ENCODE measurements at places on chromosomes 4 and X.
A peak's percentile ranks its signal among the peaks of the same experiment; 100 is the strongest.

- no peaks in the 10 kb centered on the region for H3K27me3 ChIP-seq
- H3K36me3 ChIP-seq, result no peaks in the 10 kb centered on the region
- DNase-seq, result peak; percentile 14
- no peak overlapping the region for H3K27ac ChIP-seq
These were observed 2.0 kb upstream of the ATRX start for GRCh38 chrX:77788050-77788449.

GRCh38 chrX:46770817-46771163 is 11.9 kb upstream of the SLC9A7 start:
- H3K4me3 ChIP-seq, result no peak overlapping the region
- no peaks in the 10 kb centered on the region for H3K36me3 ChIP-seq
- H3K27ac ChIP-seq, result no peak overlapping the region
- H3K27me3 ChIP-seq, result no peaks in the 10 kb centered on the region
- DNase-seq, result no peak

DNA sequence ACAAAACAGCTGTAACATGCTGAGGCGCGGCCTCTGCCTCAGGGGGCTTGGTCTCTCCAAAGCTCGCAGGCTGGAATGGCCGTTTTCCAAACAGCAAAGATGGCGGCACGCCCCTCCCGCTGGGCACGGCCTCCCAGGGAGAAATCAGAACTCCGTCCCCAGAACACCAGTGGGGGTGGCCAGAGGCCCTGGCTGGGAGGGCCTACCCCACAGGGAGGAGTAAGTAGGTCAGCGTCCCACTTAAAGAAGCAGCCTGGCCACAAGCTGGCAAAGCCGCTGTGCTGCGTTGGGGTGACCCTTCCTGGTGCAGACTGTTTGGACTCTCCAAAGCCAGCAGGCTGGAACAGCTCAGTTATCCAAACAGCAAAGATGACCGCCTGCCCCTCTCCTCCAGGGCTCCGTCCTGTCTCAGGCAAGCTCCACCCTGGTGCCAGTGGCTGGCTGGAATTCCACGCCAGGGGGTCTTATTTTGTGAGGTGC is 862.8 kb downstream of the TRIML1 start:
- peak overlapping the region; percentile 43 for H3K4me3 ChIP-seq
- H3K27me3 ChIP-seq, result no peaks in the 10 kb centered on the region
- H3K4me1 ChIP-seq, result no peaks in the 10 kb centered on the region
- peak; percentile 28 for DNase-seq

DNA sequence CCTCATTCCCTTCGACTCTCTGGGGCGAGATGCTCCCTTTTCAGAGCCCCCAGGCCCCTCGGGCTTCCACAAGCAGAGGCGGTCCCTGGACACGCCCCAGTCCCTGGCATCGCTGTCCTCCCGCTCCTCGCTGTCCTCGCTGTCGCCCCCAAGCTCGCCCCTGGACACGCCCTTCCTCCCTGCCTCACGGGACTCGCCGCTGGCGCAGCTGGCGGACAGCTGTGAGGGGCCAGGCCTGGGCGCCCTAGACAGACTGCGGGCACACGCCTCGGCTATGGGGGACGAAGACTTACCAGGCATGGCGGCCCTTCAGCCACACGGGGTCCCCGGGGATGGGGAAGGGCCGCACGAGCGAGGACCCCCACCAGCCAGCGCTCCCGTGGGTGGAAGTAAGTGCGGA is 39.5 kb upstream of the CLCN4 start:
- no peak for DNase-seq
- H3K4me3 ChIP-seq, result no peak overlapping the region
- no peak overlapping the region for H3K27ac ChIP-seq
- no peaks in the 10 kb centered on the region for H3K27me3 ChIP-seq
- H3K36me3 ChIP-seq, result no peaks in the 10 kb centered on the region

GRCh38 chrX:17824980-17825379 is 36.1 kb downstream of the RAI2 start:
- no peaks in the 10 kb centered on the region for H3K27me3 ChIP-seq
- DNase-seq, result no peak
- H3K27ac ChIP-seq, result no peak overlapping the region
- H3K36me3 ChIP-seq, result no peaks in the 10 kb centered on the region

GRCh38 chrX:3550160-3550751 is 163.2 kb downstream of the PRKX start:
- H3K27me3 ChIP-seq, result no peaks in the 10 kb centered on the region
- DNase-seq, result no peak
- no peak overlapping the region for H3K27ac ChIP-seq

DNA sequence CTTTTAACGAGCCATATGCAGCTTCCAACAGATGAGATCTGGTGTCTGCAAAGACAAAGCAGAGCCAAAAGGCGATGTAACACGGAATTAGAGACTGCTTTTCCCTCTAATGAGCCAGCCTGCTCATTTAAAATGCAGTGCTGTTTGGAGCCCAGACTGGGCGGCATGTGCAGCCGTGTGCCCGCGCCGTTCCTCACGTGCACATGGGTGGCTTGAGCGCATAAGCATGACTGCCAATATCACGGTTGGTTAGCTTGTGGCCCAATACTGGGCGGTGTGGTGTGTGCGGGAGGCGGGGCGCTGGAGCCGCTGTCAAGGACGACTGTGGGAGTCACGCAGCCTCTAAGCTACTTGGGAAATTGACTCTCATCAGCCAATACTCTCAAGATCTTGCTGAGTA is 87.0 kb upstream of the SCOC start:
- no peak overlapping the region for H3K4me3 ChIP-seq
- no peaks in the 10 kb centered on the region for H3K27me3 ChIP-seq
- H3K27ac ChIP-seq, result no peak overlapping the region
- DNase-seq, result peak; percentile 86
- H3K4me1 ChIP-seq, result no peaks in the 10 kb centered on the region

DNA sequence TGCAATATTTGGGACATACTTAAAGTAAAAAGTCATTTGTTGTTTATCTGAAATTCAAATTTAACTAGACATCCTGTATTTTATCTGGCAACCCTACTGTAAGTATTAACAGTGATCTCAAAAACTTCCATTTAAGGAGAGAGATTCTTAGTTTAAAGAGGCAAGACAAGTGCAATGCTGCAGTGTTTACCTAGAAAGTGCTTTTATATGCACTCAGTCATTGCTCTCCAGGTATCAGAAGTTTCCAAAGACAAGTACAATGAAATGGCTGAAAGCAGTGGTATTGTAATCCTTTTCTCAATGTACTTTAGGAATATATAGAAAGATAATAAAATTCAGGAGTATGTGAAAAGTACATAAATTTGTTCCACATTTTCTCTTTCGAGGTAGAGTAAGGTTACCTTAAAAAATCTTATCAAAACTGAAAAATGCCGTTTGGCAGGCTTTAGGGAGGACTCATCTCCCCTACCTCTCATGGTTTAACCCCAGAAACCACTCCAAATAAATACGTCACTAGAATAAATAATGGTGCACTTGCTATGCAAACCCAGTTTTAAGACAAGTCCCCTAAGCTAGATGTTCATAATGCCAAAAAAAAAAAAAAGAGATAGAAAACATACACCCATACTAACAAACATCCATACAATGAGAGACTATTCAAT is 45.7 kb downstream of the ELF2 start:
- H3K36me3 ChIP-seq, result no peaks in the 10 kb centered on the region
- H3K4me1 ChIP-seq, result no peaks in the 10 kb centered on the region
- H3K27ac ChIP-seq, result no peak overlapping the region
- no peaks in the 10 kb centered on the region for H3K27me3 ChIP-seq
- H3K4me3 ChIP-seq, result no peak overlapping the region

GRCh38 chr4:153629776-153630175 is 54.3 kb upstream of the TLR2 start:
- no peak for DNase-seq
- H3K36me3 ChIP-seq, result no peaks in the 10 kb centered on the region
- no peak overlapping the region for H3K27ac ChIP-seq
- H3K4me1 ChIP-seq, result no peaks in the 10 kb centered on the region
- H3K4me3 ChIP-seq, result no peak overlapping the region

GRCh38 chr4:139963708-139964107 is 190.3 kb downstream of the MAML3 start:
- H3K36me3 ChIP-seq, result no peaks in the 10 kb centered on the region
- H3K4me3 ChIP-seq, result no peak overlapping the region
- H3K27me3 ChIP-seq, result no peaks in the 10 kb centered on the region

DNA sequence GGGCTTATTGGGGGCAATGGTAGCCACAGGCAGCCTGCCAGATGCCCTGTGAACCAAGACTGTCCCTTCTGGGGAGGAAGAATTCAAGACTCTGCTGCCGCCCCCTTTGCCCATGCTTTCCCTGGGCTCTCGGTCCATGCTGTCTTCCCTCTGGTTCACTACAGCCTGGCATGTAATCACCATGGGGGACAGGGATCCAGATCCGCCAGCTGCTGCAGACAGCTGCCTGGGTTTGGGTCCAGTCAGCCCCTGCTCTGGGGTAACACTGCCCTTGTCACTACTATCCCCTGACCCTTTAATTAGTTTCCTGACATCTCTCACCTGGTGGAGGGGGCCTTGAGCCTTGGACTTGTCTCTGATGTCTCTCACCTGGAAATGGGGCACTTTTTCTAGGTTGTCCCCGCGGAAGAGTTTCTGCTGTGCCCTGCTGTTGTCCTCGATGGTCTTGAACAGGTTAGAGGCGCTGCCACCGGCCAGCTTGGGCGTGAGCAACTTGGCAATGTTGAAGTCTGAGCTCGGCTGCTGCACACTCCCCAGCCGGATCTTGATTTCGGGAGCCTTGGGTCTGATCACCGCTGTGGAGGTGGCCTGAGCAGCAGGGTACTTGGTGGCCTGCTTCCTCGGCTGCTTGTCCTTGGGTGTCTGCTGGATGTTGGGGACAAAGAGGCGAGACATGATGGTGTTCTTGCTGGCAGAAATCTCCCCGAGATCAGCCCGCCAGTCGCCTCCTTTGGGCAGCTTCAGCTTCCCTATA is 6.4 kb downstream of the C4orf54 start:
- no peak overlapping the region for H3K27ac ChIP-seq
- DNase-seq, result no peak
- peaks cover 36% of the 10 kb centered on the region for H3K4me1 ChIP-seq
- H3K27me3 ChIP-seq, result no peaks in the 10 kb centered on the region
- peak overlapping the region; percentile 23 for H3K4me3 ChIP-seq
- no peaks in the 10 kb centered on the region for H3K36me3 ChIP-seq

GRCh38 chr4:104589264-104589868 is 94.7 kb upstream of the CXXC4 start:
- peaks cover 6% of the 10 kb centered on the region for H3K4me1 ChIP-seq
- no peak for DNase-seq
- no peaks in the 10 kb centered on the region for H3K36me3 ChIP-seq
- H3K27ac ChIP-seq, result no peak overlapping the region
- no peak overlapping the region for H3K4me3 ChIP-seq
- no peaks in the 10 kb centered on the region for H3K27me3 ChIP-seq

- H3K27me3 ChIP-seq, result no peaks in the 10 kb centered on the region
- H3K27ac ChIP-seq, result no peak overlapping the region
- H3K4me3 ChIP-seq, result no peak overlapping the region
- no peaks in the 10 kb centered on the region for H3K36me3 ChIP-seq
- H3K4me1 ChIP-seq, result no peaks in the 10 kb centered on the region
- DNase-seq, result no peak
These were observed 130.6 kb downstream of the LDB2 start for GRCh38 chr4:16767861-16768260.

- no peak overlapping the region for H3K27ac ChIP-seq
- no peaks in the 10 kb centered on the region for H3K36me3 ChIP-seq
- H3K4me1 ChIP-seq, result peaks cover 11% of the 10 kb centered on the region
- no peak for DNase-seq
- H3K27me3 ChIP-seq, result no peaks in the 10 kb centered on the region
- H3K4me3 ChIP-seq, result no peak overlapping the region
These were observed 15.5 kb downstream of the COX18 start for GRCh38 chr4:73053974-73054480.
